ENCODE measurements at places on chromosomes 5 and 9.
A peak's percentile ranks its signal among the peaks of the same experiment; 100 is the strongest.

DNA sequence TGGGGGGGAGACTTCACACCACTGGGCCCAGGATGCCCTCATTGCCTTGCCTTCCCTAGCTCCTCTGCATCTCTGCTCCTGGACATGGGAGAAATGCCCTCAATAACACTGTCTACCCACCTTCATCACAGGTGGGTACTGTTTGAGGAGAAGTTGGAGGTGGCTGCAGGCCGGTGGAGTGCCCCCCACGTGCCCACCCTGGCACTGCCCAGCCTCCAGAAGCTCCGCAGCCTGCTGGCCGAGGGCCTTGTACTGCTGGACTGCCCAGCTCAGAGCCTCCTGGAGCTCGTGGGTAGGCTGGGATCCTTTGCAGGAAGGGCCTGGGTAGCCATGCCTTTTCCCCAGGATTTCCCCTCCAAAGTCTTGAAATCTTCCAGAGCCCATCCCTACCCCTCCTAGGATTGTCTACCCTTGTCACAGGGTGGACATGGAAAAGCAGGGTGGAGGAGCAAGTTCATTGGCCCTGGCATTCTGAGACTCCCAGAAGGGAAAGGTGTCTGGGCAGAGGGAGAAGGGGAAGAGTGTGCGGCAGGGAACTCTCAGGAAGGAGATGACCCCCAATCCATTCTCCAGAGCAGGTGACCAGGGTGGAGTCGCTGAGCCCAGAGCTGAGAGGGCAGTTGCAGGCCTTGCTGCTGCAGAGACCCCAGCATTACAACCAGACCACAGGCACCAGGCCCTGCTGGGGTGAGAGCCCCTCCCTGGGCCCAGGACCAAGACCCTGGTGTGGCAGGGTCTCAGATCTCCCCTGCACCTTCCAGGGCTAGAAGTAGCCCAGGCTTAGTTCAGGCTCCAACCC is 886 bp downstream of the SLC4A9 start:
- no peak for DNase-seq

- no peak for DNase-seq
These were observed 182.9 kb downstream of the ARHGEF28 start for GRCh38 chr5:73808911-73809310.

DNA sequence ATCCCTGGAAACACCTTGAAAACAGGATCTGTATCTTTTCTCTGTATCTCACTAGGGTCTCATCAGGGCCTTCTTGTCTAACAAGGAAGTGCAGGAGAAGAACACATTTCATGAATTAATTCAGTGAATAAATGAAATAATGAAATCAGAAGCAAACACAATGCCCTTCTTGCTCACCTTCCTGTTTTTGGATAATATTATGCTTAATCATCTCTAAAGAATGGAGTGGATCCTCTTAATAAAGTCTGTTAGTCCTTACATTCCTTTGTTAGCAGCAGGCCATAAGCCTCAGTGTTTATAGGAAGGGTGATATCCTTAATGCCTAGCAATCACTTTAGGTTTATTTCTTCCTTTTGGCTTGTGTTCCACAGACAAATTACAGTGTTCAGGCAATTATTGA is 837.1 kb upstream of the SEMA6A start:
- peak; percentile 1 for DNase-seq

GRCh38 chr9:105246656-105247173 is 2.3 kb downstream of the SLC44A1 start:
- no peak for DNase-seq

GRCh38 chr9:120292606-120293005 is 287.4 kb downstream of the CDK5RAP2 start:
- DNase-seq = no peak

DNA sequence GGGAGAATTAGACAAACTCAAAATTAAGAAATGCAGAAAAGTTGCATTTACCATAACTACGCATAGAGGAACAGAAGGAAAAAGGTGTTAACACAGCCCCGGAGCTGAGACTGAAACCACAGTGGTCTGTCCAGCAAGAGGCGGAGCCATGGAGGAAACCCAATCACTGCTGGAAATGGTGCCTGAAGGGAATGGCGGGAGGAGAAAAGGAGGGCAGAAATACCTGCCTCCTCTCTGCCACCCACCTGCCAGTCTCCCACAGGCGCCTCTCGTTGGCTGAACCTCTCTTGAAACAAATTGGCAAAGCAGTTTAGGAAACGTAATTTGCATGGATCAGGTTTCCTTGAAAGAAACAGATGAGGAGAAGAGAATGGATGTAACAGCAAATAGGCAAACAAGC is 9.7 kb upstream of the PRKACG start:
- DNase-seq = no peak
